ENCODE measurements at places on chromosomes 1 and 21.

DNA sequence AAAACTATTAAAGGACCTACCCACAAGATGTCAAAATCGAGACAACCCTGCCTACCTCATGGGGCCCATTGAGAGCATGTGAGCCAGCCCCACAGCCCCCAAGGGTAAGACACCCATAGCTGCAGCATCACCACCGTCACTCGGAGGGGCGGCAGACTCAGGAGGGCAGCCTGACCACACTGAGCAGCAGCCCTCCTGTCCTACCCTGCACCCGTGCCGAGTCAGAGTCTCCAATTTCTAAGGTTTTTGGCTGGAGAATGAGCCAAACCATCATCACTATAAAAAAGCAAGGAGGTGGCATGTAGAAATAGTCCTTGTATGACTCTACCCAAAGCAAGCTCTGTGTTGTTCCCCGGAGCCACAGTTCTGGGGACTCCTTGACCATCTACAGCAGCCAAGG is 94.7 kb downstream of the SSBP3 start:
- no peak for DNase-seq

GRCh38 chr1:114502080-114502479 is 8.9 kb downstream of the TRIM33 start:
- no peak for DNase-seq

GRCh38 chr1:57024428-57024827 is 58.6 kb upstream of the C8B start:
- no peak for DNase-seq

GRCh38 chr21:36450511-36450910 is 29.4 kb downstream of the CLDN14 start:
- DNase-seq: peak; percentile 32

GRCh38 chr1:53553734-53554509 is 94.7 kb downstream of the DMRTB1 start:
- no peak for DNase-seq

GRCh38 chr1:159866066-159866465 is 3.6 kb upstream of the VSIG8 start:
- no peak for DNase-seq

DNA sequence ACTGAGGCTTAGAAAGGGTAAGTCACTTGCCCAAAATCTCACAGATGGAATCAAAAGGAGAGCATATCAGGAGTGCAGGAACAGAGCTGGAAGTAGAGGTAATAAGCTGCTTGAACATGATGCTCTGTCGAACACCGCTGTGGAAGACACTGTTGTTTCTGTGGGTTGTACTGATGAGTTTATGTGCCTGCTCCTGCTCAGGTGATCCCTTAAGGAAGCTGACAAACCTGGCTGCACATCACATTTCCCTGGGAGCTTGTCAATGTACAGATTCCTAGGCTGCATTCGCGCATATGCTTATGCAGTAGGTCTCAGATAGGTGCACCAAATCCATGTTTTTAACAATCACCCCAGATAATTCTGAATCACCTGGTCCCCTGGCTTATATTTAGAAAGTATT is 79.7 kb downstream of the ZNF326 start:
- DNase-seq: no peak

DNA sequence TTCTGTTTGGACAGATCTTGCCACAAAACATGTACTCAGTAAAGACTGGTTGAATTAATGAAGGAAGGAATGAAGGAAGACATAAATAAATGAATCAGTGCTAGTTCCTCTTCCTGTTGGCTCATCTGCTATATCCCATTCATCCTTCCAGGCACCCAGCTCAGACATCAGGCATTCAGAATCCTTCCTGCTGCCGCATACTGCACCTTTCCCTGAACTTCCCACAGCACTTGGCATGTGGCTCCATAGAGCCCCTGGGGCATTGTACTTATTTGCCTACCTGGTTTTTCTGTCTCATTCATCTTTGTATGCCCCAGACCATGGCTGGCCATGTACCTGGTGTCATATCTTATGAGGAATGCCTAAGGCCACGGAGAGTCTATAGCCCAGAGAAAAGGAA is 34.4 kb upstream of the ZNF648 start:
- DNase-seq: no peak

DNA sequence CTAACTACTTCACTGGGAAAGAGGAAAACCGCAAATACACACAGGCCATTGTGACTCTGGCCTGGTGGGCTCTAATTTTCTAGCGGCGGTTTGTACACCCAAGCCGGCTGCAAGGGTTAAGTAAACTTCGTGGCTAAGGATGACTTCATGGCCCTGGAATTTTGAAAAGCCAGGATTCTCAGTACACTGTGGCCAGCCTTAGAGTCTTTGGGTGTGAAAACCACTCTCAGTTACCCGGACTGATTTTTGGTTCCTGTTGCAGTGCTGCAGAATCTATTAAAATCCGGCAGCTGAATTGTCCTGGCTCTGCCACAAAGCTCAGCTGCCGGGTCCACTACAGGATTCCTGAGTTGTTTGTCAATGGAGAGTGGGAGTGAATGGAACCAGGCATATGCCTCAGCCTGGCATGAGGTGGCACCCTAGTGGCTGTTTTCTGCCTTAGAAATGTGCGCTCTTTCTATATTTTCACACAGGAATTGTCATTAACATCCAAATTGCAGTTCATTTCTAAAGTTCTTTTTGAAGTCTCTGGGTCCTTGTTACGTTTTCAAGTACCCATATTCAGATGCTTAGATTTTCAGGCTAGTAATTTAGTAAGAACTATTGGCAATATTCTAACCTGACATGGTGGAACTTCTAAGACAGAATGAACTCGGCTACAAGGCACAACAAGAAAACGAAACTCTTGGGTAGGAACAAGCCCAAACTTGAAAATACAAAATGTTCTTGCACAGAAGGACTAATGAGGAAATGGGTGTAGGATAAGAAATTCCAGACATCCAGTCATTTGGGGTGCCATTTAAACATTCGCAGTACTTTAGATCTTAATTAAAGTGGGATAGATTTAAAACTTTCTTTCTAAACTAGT is 255.9 kb downstream of the NFIA start:
- peak; percentile 64 for DNase-seq

DNA sequence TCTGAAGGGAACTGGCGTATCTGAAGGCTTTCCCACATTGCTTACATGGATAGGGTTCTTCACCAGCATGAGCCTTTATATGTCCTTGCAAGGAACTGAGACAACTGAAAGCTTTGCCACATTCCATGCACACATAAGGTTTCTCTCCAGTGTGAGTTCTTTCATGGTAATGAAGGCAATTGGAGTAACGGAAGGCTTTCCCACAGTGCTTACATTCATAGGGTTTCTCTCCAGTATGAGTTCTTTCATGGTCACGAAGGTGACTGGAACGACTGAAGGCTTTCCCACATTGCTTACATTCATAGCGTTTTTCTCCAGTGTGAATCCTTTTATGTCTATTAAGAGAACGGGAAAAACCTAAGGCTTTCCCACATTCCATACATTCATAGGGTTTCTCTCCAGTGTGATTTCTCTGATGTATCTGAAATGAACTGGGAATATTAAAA is 15.0 kb downstream of the ZNF124 start:
- no peak for DNase-seq
